ENCODE measurements at places on chromosomes 3 and 15.

DNA sequence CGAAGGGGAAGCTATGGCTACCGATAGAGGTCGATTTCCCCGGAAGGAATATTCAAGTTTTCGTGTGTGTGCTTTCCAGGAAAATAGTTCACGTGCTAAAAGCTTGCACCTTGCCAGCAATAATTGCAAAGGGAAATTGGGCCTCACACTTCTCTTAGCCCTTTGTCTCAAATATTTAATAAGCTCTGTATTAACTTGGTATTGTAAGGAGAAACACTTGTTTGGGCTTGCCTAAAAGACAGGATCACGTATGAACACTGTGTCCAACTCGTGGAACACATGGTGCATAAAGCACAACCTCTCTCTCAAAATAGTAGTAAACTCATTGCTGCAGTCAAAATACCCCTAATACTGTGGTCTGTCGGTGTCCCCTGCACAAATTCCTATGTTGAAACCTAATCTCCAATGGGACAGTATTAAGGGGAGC lies 352 bp upstream of the TMF1 start:
- DNase-seq, result no peak

DNA sequence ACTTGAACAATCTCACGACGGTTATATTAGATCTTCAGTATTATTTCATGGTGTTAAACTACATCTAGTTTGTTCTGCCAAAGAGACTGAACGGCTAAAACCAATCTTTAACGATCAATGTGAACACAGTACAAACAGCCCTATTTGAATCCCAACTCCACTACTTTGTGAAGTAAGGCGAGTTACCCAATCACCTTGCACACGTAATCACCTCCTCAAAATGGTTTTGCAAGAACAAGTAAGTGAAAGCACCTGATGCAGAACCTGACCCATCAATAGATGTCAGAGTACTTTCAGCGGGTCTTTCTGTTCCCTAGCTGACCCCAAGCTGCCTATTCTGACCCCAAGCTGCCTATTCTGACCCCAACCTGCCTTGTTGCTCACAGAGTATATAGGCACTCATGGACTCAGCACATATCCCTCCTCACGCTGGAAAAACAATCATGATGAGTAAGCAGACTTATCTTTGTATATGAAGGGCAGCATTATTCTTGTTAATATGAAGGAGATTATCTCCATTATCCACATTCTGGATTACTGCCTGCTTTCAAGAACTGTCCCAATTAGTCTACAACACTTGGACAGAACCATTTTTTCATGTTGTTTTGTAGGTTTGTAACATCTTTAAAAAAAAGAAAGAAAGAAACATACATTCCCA lies 3.7 kb downstream of the KPNA1 start:
- no peak for DNase-seq

DNA sequence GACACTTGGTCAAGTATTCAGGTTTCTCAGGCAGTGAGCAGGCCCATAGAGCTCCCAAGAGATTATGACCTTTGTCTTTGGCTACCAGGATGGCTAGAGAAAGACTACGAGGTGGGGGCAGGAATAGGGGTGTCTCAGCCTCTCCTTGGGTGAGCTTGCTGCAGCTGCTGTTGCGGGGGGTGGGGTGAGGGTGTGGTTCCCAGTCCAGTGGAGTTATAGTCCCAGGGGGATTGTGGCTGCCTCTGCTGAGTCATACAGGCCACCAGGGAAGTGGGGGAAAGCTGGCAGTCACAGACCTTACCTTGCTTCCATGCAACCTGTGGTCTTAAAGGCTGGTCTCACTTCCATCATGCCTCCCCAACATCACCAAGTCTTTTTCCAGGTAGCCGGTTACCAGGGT lies 31.7 kb downstream of the ATP2C1 start:
- no peak for DNase-seq

DNA sequence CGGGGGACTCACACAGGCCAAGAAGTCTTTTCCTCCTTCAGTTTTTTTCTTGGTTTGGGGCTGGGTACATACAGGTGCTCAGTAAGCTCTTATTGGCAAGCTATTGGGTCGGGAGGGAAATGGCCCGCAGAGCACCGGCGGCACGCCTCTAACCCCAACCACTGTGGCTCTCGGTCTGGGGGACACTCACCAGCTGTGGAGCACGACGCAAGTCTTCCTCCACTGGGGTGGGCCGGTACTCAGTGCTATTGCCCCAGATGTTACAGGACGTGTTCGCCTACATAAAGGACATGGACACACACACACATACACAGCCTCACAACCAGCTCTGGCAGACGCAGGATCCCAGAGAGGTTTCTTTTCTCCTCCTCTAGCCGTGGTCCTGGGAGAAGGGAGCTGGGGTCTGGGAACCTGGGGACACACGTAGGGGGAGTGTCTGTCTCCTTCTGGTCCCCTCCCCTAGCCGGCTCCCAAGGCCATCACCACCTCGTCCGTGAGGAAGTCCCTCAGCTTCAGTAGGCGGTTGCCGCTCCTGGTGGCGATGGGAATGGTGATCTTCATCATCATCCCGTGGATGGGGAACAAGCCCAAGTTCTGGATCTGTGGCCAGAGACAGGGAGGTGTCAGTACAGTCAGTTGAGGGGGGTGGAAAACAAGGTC lies 33.4 kb downstream of the FEM1B start:
- DNase-seq, result no peak

DNA sequence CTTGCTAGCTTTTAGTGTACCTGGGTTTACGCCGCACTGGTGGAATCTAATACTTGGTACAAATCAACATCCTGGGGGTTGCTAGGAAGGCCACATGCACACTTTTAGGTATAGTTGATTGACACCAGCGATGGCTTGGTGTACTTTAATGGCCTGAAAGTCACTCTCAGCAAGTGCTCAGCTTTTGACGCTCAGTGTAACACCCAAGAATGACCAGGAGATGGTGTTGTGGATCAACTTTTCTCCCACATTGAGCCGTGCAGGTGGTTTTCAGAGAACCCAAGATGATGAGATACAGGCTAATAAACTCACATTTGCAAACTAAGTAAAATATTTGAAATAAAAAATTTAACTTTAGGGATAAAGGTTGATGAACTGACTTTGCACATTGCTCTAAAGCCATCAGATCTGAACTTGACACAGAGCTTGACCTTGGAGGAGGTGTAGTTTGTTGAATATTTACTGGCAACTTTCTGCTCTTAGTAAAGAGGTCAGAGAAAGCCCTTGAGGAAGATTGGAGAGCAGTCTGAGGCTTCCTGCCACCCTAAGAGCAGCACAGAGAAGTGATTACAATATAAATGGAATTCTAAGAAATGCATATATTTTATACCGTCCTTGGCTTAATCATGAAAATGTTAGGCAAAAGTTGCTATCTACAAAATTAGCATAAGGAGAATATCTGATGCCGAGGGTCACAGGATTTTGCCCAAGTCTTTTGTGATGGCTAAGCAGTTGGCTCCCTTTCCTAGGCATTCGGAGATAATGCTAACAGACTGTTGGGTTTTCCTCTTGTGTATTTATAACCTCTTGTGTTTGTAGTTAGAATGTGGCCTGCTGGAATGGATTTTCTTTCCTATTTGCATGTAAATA lies 143.4 kb upstream of the RASGRP1 start:
- DNase-seq, result no peak

GRCh38 chr3:13018043-13018451 lies 55.2 kb downstream of the IQSEC1 start:
- DNase-seq, result no peak

DNA sequence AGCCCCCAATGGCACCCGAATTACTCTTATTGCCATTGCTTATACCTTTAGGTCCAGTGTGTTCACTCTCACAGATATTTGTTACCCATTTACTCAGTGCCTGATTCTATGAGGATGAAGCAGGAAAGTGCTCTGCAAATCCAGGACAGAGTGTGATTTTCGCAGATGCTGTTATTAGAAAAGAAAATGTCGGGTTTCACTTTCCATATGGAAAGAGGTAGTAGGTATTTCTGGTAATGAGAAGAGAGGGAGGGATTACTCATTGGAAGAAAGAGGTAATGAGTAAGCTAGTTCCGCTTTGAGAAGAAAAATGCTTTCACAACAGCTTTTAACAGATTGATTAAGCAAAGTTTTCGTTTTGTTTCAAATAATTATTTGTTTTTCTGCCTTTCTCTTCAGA lies 336.3 kb upstream of the CFAP20DC start:
- no peak for DNase-seq

All from activated T-cell treated with anti-CD3 and anti-CD28 coated beads for 1 hour (primary cell).